ENCODE measurements at places on chromosomes 2 and 18.
A peak's percentile ranks its signal among the peaks of the same experiment; 100 is the strongest.

GRCh38 chr2:185161701-185162100 lies 563.4 kb downstream of the ZNF804A start:
- no peak for DNase-seq

- no peak for DNase-seq
Measured at GRCh38 chr18:79853303-79853992, 55.7 kb downstream of the KCNG2 start.

GRCh38 chr2:161031511-161031910 lies 128.7 kb upstream of the TANK start:
- no peak for DNase-seq

GRCh38 chr18:69840445-69840844 lies 107.2 kb downstream of the CD226 start:
- no peak for DNase-seq

- no peak for DNase-seq
Measured at GRCh38 chr2:70627211-70627898, 73.7 kb upstream of the TGFA start.

DNA sequence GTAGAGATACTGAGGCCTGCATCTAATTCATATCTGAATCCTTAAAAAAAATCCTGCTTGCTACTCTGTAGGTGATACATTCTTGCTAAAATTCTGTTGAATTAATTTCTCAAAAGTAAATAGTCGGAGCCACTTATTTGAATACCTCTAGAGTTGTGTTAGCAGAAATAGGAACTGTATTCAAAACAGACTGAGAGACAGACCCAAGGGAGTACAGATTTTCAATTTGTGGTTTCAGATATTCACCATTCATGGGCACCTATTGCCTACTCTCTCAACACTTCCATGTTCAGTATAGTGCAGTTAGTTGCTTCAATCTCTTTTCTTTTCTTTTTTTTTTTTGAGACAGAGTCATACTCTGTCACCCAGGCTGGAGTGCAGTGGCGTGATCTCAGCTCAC lies 46.6 kb upstream of the CTLA4 start:
- DNase-seq, result no peak

- DNase-seq, result no peak
Measured at GRCh38 chr2:189074506-189074905, 100.3 kb downstream of the COL3A1 start.

DNA sequence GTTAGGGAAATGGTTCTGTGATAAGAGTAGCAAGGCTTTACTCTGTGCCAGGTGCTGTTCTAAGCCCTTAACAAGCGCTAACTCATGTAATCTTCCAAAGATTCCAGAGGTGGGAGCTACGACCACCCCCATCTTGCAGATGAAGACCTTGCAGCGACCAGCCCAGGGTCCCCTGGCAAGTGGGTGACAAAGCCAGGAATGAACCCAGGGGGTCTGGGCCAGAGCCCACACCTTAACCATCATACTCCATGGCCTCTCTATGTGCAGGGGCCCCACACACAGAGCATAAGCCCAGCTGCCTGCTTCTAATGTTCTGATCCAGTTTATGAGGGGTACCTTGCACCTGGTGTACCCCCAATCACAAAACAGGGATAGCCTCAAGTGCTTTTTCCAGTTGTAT lies 105.3 kb downstream of the ZBTB7C start:
- DNase-seq, result no peak

DNA sequence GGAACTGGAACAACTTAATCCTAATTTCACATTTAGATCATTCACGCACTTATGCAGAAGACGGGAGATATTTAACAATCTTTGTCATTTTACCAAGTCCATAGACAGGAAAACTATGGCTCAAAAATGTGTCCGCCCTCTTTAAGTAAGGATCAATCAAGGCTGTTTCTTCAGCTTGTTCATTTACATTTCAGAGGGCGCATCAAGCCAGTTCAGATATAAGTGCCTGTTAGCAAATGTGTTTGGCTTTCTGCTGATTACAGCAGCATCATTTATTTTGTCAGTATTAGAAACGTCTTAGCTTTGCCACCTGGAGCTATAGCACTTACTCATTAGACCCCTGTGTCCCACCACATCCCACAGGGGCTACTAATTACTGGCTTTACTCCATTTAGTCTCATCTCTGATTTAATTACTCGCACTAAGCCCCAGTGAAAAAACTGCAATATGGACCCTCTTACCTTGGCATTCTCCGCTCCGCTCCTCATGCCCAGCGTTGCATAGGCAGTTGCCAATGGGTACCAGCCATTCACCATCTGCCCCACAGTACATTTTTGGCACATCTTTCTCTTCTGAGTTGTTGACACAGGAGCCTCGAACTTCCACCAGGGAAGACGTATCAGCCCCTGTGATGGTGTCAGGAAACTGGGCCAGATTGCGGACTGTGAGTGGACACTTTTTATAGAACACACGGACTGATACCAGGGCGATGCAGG lies 8.7 kb downstream of the EPHA4 start:
- no peak for DNase-seq

- no peak for DNase-seq
Measured at GRCh38 chr2:167750675-167751074, 496.7 kb downstream of the STK39 start.

GRCh38 chr2:223513771-223514455 lies 88.2 kb downstream of the SCG2 start:
- no peak for DNase-seq

DNA sequence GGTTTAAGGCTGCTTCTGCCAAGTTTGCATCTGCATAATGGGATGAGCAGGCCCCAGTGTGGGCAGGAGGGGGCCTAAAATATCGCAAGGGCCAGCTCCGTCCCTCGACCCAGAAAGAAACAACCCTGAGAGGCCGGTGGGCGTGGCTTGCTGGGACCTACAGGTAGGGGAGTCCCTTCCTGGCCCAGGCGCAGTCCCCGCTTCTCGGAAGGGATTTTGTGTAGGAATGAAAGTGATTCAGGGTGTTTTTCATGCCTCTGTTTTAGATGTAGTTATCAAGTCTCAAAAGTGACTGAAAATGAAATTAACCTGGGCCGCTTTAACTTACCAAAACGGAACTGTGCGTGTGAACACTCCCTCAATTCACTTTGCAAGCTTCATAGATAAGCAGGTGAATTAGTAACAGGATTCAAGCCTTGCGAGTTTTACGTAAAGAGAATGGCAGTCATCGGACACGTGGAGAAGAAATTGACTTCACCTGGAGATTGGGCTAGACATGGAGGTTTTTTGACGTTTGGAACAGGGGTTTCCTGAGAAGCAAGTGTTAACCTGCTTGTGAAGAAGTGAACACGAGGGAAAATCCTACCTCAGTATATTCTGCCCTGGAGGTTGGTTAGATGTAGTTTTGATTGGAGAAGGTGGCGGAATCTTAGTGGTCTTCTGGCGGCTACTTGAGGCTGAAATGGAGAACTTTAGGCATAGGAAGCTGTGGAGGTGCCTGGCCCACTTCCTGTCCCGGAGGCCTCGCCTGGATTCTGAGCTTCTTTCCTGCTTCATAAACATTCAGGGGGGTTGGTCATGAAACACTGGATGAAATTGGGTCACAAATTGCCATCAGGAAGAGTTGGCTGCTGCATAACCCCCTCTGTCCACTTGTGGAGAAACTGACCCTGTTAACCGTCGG lies 1.7 kb downstream of the NCK2 start:
- peak; percentile 74 for DNase-seq

DNA sequence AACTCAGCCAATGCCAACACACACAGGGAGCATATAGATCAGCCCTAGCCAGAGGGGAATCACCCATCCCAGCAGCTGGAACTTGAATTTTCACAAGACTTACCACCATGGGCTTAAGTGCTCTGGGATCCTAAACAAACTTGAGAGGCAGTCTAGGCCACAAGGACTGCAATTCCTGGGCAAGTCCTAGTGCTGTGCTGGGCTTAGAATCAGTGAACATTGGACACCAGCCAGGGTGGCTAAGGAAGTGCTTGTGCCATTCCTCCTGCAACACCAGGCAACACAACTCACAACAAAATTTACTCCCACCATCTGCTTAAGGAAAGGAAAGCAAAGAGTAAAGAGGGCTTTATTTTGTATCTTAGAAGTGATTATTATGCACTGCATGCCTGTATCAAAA lies 38.9 kb downstream of the SRD5A2 start:
- DNase-seq, result no peak

GRCh38 chr2:231884438-231885140 lies 41.6 kb downstream of the NPPC start:
- DNase-seq, result no peak

GRCh38 chr2:119144806-119145205 lies 13.7 kb downstream of the C1QL2 start:
- no peak for DNase-seq

GRCh38 chr2:30652271-30652915 lies 154.9 kb downstream of the CAPN13 start:
- peak; percentile 29 for DNase-seq

GRCh38 chr2:172861098-172861497 lies 125.5 kb downstream of the RAPGEF4 start:
- no peak for DNase-seq

- no peak for DNase-seq
Measured at GRCh38 chr2:173299764-173300163, 54.9 kb upstream of the CDCA7 start.

- DNase-seq, result no peak
Measured at GRCh38 chr18:21345840-21346239, 103.8 kb downstream of the GREB1L start.

- peak; percentile 69 for DNase-seq
Measured at GRCh38 chr2:231369580-231370428, 25.7 kb upstream of the B3GNT7 start.

GRCh38 chr2:35963824-35964223 lies 391.8 kb upstream of the CRIM1 start:
- DNase-seq, result no peak

DNA sequence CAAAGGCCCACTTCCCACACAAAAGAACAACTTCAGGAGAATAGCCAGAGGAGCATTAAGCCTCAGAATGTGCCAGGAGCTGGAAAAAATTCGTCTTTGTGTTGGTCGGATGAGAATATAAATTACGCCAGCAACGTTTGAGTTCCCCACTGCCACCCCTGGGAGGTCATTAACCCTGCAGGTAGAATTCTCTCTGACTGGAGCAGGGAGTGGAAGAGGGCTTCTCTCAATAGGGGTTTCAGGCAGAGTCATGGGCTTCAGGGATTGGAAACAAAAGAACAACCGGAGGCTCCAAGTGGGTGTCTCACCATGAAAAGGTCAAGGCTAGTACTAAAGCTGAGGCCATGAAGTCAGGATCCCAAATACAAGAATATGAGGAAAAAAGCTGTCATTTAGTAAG lies 69.0 kb upstream of the DDX18 start:
- DNase-seq, result no peak

- DNase-seq, result no peak
Measured at GRCh38 chr2:236919209-236919608, 166.5 kb upstream of the COPS8 start.

DNA sequence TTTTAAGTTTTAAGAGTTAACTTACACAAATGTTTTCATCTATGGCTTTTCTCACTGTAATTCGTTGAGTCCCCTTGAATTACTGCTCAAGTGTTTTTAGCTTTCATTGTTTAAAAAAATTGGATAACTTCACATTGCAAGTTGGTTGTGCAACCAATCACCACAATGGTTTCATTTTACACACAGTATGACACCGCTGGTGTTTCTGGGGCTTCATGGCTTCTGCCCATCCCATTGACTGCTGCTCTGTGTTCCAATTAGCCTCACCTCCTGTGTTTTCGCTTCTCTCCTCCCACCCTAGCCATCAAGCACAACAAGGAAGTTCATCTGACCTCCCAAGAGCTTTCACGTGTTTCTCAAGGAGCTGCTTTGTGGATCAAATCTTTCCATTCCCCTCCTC lies 199.1 kb upstream of the CHAC2 start:
- DNase-seq, result no peak

- DNase-seq, result no peak
Measured at GRCh38 chr2:230447455-230448451, 31.8 kb downstream of the SP100 start.

Data from iPS-NIHi11 (cell line).